A549 treated with dexamethasone at 1 μM for 4 hours (cell line): ENCODE measurements at places on chromosomes 11 and 22. TPM values are rescaled to one million over a fixed set of nuclear protein-coding genes. Genes with fewer than 3 reads are reported as not detected.

Gene ENTHD1
- total RNA-seq: not detected in 5 replicates

Gene CYP2D6
- 0.23 to 0.57 TPM (median 0.51 TPM) in 5 replicates for total RNA-seq

Gene EHF
- total RNA-seq: 0.83 to 1.7 TPM (median 1.2 TPM) in 5 replicates

Gene NDUFA6
- total RNA-seq: 60.9 to 69.2 TPM (median 67.1 TPM) in 5 replicates

Gene MMP7
- total RNA-seq: 20.7 to 34.8 TPM (median 25.3 TPM) in 5 replicates

Gene UBQLNL
- 0.05 TPM in 1 of 5 replicates, not detected in the others for total RNA-seq

Gene MYBPC3
- total RNA-seq: 0.05 to 0.08 TPM (median 0.07 TPM) in 5 replicates

Gene GAL3ST3
- total RNA-seq: not detected in 5 replicates

Gene WBP2NL
- 0.07 to 0.08 TPM in 2 of 5 replicates, not detected in the others for total RNA-seq

Gene PAMR1
- total RNA-seq: 0.02 to 0.03 TPM in 2 of 5 replicates, not detected in the others

Gene TRIM49D1
- 0.11 to 0.69 TPM (median 0.28 TPM) in 5 replicates for total RNA-seq

Gene AMBRA1
- total RNA-seq: 13.3 to 20.4 TPM (median 19.2 TPM) in 5 replicates

Gene OR10A3
- not detected in 5 replicates for total RNA-seq

Gene NXPE2
- total RNA-seq: 0.06 TPM in 1 of 5 replicates, not detected in the others

Gene GLYAT
- not detected in 5 replicates for total RNA-seq

Gene CCDC83
- not detected in 5 replicates for total RNA-seq

Gene TCN1
- 0.13 to 0.46 TPM (median 0.20 TPM) in 5 replicates for total RNA-seq
